ENCODE measurements at places on chromosomes 2 and 18.

DNA sequence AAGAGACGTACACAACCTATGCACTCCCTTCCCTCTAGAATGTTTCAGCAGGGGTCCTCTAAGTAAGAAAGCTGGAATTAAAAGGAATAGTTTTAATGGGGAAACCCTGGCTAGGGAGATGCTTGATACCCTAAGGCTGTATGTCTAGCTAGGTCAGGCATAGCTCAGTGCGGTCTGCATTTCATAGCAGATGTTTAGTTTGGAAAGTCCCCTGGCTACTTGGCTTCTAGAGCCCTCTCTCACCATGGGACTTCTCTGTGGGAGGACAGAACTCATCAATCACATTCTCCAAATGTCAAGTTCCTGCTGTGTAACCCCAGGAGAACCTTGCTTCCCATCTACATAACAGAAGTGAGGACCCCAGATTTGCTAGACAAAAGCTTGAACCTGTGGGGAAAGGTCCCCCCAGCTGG lies 24.1 kb upstream of the ANXA4 start:
- DNase-seq, result no peak

GRCh38 chr2:76378140-76378539 lies 667.4 kb upstream of the GCFC2 start:
- no peak for DNase-seq

- DNase-seq, result no peak
These were observed 4.2 kb downstream of the GEN1 start for GRCh38 chr2:17758118-17758517.

- no peak for DNase-seq
These were observed 109.0 kb upstream of the ACVR1C start for GRCh38 chr2:157737656-157738055.

DNA sequence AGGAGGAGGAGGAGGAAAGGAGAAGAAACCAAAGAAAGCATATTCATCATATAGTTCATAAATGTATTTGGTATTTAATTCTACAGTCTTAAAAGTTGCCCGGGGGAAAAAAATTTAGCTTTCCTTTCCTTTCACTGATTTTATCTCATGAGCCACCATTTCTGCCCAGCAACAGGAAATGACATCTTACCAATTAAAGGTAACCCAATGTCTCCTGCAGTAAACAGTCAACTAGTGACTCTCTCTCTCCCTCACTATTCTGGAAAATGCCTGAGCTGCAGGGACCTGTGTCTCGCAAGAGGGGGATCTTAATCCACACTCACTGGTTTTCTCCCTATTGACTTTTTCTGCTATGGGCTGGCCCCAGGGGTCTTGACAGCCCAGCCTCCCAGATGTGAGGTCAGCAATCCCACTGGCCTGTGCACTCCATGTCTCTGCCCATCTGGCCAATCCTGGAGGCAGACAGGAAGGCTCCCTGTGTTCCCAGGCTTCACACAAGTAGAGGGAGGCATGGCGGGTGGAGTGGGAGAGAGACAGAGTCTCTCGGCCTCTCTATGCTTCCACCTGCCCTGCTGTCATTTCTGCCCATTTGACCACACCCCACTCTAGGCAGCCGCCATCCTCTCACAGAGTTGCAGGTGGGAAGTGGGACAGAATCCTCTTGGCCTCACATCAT lies 85.4 kb upstream of the CABLES1 start:
- no peak for DNase-seq

All from NCI-H510A treated with DMSO at 0.1 percent for 48 hours (cell line).